ENCODE measurements at places on chromosomes 5 and 9. TPM values are rescaled to one million over a fixed set of nuclear protein-coding genes. Genes with fewer than 3 reads are reported as not detected.

DNA sequence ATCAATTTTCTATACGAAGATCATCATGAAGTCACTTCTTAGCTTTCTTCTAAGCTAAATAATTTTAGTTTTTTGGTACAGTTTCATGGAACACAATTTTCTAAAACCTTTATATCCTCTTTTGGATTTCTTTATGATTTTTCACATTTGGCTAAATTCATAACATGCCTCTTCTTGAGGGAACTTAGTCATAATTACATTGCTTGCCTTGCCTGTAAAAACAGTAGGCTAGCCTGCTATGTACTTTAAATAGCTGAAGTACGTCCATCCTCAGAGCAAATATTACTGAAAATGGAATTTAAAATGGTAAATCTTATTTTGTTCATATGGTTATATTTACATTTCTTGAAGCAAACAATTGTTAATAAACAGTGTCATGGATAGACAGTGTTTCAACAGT is 225.0 kb downstream of the VPS13A start:
- no peak overlapping the region for H3K4me3 ChIP-seq
- H3K27me3 ChIP-seq = no peaks in the 10 kb centered on the region
- no peaks in the 10 kb centered on the region for H3K36me3 ChIP-seq
- no peak for DNase-seq

DNA sequence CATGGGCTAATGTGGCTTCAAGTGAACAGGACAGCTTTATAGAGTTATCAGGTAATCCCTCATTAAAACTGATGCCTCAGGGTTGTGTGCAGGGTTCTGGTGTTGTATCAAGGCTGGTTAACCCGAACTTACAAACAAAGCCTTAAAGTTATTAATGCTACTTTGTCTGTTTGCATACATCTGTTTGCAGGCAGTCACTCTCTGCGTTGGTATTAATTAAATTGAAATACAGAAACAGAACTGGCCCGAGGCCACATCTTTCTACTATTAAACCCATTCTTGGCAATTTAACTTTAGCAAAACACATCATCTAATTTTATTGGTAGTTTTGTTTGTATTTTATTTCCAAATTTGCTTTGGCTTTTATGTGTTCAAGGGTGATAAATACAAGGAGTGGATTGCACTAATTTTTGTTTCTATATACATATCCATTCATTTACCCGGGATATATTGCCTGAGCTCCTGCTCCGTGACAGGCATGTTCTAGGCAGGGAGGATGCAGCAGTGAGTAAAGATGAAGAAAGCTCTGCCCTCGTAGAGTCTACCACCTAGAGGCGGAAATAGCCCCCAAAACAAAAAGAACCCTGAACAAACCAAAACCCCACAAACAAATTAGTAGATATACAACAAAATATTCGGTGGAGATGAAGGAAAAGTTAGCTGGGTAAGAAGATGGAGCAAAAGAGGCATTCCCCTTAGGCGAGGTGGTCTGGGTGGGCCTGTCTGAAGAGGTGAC is 164.2 kb downstream of the MACROH2A1 start:
- H3K27ac ChIP-seq = no peak overlapping the region
- no peaks in the 10 kb centered on the region for H3K36me3 ChIP-seq
- peaks cover 2% of the 10 kb centered on the region for H3K27me3 ChIP-seq
- H3K4me3 ChIP-seq = no peak overlapping the region
- H3K4me1 ChIP-seq = peaks cover 66% of the 10 kb centered on the region

- no peaks in the 10 kb centered on the region for H3K36me3 ChIP-seq
- no peaks in the 10 kb centered on the region for H3K4me1 ChIP-seq
- DNase-seq = no peak
Measured at GRCh38 chr5:144120661-144121180, 49.7 kb downstream of the YIPF5 start.

DNA sequence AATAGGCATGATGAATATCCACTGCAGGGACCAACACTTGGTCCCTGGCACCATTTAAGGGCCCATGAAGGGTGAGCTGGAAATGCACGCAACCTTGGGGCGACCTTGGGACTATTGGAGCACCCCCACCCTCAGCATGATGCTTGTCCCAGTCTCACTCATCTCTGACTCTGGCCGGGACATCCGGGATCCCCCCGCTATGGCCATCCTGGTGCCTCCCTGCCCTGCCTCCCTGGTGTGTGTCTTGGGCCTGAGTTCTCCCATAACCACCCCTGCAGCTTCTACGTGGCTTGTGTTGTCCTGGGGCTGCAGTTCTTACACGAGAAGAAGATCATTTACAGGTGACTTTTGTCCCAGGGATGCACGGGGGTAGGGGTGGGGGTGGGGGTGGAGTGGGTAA is 5.9 kb downstream of the ZDHHC12 start:
- no peaks in the 10 kb centered on the region for H3K27me3 ChIP-seq
- no peak overlapping the region for H3K27ac ChIP-seq
- H3K4me1 ChIP-seq = no peaks in the 10 kb centered on the region
- no peak for DNase-seq

DNA sequence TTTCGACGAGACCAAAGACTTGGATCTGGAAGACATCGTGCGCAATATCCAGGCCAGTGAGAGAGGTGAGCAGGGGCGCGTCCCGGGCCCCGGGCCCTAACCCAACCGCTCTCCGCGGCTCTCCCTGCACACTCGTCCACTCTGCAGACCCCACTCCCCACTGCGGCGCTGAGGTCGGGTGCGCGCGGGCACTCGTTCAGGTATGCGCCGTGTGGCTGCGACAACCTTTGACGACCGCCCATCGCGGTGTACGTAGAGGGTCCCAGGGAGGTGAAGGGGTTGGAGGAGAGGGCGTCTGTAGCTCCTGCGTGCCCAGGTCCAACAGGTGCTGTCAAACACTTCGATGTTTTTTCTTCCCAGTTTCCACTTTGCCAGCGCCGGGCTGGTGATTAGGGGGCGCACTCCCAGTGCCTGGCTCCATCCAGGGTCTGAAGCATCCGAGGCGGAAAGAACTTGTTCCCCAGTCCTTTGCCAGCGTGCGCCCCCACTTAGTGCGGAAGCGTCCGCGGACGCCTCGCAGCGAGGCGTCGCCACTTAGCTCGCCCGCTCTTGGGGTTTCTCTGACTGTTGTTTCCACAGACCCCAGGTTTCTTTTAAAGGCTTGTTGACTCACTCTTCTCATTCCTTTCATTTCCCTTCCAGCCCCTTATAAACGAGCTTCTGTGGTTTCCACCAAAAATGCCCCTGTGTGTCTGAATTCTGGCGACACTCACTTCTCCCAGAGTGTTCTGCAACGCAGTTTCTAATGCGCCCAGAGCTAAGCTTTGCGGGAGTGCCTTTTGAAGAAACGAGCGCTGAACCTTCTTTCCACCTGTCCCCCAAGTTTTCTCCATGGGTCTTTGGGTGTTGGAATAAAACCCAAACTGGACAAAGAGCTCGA is 1.6 kb downstream of the NPR3 start:
- peak; percentile 27 for DNase-seq
- peak overlapping the region; percentile 51 for H3K27ac ChIP-seq
- H3K4me3 ChIP-seq = peak overlapping the region; percentile 69
- peaks cover 58% of the 10 kb centered on the region for H3K27me3 ChIP-seq

FKTN gene
- polyA plus RNA-seq = 16.4 TPM

DNA sequence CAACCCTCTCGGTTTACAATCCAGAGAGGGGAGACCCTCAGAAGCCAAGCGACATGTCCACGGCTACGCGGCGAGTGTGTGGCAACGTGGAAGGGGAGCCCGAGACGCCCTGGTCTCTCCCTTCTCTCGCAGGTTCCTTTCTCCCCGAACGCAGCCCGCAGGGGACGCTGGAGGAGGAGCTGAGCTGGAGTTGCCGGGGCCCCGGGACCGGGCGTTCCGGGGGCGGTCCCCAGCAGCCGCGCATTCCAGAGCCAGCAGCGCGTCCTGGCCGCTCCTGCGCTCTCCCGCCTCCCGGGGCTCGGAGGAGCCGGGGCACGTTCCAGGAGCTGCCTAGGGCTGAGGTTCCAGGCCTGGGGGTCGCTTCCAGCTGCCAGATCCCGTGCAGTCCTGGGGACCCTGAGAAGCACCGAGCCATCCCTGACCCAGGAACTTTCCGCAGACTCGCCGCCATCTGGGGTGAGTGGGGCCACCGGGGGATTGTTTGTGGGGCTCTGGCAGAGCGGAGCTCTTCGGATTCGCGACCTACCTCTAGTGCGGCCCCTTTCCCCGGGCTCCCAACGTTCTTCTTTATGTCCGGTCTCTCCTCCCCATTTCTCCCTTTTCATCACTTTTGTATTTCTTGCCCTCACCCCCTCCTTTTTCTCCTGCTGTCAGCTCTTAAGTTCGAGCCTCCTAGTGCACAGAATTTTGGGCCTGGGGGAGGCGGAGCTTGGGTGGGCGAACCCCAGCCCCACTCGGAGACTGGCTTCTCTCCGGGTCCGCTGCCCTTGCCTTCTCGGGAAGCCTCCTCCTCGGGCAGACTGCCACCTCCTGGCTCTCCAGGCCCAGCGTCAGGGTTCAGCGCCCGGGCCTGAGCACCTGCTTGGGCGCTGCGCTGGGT is at the start of gene SMIM3:
TSS of gene SMIM3 (plus strand) at position 241 of the 880 bp plus-strand sequence. CDS start 16,684 bp downstream, outside the sequence.
- H3K36me3 ChIP-seq = no peaks in the 10 kb centered on the region
- H3K27me3 ChIP-seq = no peaks in the 10 kb centered on the region
- peak within 1 kb of the TSS; percentile 90 for H3K27ac ChIP-seq
- peaks cover 51% of the 10 kb centered on the region for H3K4me1 ChIP-seq

- H3K4me3 ChIP-seq = no peak overlapping the region
- peak; percentile 78 for DNase-seq
- H3K27ac ChIP-seq = peak overlapping the region; percentile 4
- no peaks in the 10 kb centered on the region for H3K36me3 ChIP-seq
- peaks cover 26% of the 10 kb centered on the region for H3K4me1 ChIP-seq
Measured at GRCh38 chr9:123335193-123335985, 20.6 kb upstream of the CRB2 start.

DNA sequence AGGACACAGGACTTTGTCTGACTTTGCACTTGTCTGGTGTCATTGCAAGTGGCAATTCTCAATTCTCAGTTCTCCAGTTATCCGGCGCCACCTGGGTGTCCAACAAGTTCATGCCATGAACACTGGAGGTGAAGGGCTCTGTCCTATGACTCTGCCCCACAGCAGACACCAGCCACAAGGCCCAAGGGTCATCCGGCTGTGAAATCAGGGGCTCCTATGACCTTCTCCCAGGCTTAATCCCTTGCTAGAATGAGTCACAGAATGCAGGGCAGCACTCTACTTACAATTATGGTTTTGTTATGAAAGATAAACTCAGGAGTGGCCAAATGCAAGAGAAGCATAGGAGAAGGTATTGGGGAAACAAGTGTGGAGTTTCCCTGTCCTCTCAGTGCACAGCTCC is 392.0 kb downstream of the GADD45G start:
- DNase-seq = no peak
- no peak overlapping the region for H3K4me3 ChIP-seq
- H3K27me3 ChIP-seq = peaks cover 2% of the 10 kb centered on the region
- H3K27ac ChIP-seq = no peak overlapping the region
- no peaks in the 10 kb centered on the region for H3K36me3 ChIP-seq
- H3K4me1 ChIP-seq = peaks cover 46% of the 10 kb centered on the region

GFPT2 gene
- polyA plus RNA-seq = 7.0 TPM

DNA sequence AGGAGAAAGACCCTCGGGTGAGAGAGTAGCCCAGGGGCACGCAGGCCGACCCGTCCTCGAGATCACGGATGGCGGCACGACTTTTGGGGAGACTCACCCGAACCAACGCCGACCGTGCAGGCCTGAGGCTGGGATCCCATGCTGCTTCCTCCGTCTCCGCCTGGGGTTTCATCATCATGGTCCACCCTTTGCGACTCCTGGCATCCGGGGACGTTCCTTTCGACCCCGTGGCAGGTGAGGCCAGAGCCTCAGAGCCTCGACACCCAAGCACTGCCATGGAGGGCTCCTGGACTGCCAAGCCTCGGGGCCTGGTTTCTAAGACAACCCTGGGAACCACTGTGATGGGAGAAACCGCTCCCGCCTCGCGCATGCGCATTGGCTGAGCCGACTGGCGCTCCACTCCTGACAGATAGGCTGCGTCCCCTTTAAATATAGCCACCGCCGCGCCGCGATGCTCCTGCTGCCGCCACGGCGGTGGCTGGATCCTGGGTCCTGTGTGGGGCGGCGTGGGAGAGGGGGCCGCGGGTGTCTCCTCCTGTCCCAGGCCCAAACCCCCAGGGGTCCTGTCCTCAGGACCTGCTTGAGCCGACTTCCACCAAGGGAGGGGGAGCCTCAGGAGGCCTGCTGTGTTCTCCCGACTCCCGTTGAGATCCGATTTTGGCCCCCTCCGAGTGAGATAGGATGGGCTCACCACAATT is 481.6 kb downstream of the SPATA31A7 start:
- no peaks in the 10 kb centered on the region for H3K4me1 ChIP-seq
- H3K27me3 ChIP-seq = no peaks in the 10 kb centered on the region
- DNase-seq = peak; percentile 0

ANKRD18A gene
- not detected for polyA plus RNA-seq

DNA sequence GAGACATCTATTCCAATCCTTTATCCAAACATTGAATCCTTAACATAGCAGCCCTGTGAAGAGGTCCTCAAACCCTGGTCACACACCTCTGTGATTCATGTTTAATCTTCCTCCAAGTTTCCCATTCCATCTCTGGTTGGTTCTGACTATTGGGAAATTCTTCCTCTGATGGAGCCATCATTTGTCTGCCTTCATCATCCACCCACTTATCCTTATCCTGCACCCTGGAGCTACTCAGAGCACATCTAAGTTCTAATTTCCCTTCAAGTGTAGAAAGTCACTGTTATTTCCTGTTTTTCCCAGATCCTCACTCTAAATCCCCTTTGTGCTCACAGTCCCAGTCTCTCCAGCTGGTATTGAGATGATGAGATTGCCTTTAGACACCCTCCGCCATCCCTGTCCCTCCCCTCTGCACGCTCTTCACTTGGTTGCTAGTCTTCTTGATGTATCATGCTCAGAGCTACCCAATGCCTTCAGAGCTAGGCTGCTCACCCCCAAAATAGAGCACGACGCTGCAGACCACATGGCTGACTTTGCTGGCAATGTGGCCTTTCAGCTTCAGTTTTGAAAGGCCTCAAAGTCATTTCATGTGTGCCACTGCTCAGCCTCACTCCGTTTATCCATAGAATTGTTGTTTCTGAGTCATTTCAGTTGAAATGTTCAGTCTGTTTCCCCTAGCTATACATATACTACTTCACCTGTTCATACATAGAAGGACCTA is 154.3 kb downstream of the PALM2AKAP2 start:
- H3K27me3 ChIP-seq = no peaks in the 10 kb centered on the region
- no peaks in the 10 kb centered on the region for H3K4me1 ChIP-seq
- H3K36me3 ChIP-seq = peaks cover 18% of the 10 kb centered on the region
- DNase-seq = no peak
- no peak overlapping the region for H3K4me3 ChIP-seq
- H3K27ac ChIP-seq = no peak overlapping the region

DNA sequence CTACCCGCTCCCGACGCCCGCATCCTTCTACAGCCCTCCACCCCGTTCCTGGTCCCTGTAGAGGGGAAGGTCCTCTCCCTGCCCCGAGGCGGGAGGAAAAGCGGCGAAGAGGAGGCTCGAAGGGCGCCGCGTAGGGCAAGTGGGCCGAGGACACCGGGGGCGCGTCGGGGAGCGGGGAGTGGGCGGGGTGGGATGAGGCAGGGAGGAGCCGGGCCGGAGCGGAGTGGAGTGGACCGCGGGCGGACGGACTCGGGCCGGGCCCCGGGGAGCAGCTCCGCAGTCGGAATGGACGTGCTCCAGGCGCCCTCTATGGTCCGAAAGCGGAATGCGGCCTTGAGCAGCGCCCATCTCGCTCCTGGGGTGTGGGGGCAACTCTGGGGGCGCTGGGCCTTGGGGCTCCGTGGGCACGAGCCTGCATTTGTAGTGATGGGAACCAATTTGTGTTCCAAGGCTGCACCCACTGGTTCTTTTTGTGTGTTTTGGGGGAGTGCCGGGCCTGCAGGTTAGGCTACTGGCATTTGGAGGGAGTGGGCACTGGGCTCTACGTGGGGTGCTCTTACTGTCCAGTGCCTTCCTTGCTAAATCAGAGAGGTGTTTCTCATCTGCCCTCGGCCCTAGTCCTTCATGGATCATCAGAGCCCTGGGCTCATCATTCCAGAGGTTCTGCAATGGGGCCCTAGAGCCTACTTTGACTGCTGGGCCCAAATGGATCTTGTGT is 7.3 kb downstream of the IRX1 start:
- H3K27me3 ChIP-seq = peaks cover 98% of the 10 kb centered on the region
- no peaks in the 10 kb centered on the region for H3K36me3 ChIP-seq

All from muscle of leg (tissue), 16 donors.